Dorsolateral prefrontal cortex (tissue), 122 donors: ENCODE measurements at places on chromosomes 1 and 21. TPM values are rescaled to one million over a fixed set of nuclear protein-coding genes. Genes with fewer than 3 reads are reported as not detected.

DNA sequence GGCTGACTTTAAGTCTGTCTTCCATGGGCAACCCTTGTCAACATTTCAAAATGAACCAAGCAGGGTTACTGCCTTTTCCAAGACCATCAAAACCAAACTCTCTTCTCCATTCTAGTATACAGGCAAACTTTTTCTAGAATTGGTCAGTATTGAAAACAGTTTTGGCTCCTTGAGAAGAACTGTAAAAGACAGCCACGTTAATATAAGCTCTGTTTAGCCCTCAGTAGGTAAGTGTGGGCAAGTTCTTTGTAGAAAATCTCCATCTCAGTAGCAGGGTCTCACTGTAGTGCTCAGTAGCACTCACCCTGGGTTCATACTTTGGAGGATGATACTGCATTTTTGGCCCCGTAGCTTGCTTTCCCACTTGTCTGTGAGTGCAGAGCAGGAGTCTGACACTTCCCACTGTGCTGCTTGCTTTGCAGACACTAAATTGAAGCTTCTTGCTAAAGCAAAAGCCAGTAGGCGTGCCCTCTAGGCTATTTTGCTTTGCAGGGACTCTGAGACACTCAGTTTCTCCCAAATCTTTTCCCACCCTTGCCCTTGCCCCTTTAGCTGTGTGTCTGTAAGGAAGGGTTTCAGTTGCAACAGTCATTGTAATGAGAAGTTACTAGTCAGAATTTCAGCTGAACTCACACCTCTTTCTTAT lies 34.3 kb upstream of the CACYBP start:
- no peak for DNase-seq

DNA sequence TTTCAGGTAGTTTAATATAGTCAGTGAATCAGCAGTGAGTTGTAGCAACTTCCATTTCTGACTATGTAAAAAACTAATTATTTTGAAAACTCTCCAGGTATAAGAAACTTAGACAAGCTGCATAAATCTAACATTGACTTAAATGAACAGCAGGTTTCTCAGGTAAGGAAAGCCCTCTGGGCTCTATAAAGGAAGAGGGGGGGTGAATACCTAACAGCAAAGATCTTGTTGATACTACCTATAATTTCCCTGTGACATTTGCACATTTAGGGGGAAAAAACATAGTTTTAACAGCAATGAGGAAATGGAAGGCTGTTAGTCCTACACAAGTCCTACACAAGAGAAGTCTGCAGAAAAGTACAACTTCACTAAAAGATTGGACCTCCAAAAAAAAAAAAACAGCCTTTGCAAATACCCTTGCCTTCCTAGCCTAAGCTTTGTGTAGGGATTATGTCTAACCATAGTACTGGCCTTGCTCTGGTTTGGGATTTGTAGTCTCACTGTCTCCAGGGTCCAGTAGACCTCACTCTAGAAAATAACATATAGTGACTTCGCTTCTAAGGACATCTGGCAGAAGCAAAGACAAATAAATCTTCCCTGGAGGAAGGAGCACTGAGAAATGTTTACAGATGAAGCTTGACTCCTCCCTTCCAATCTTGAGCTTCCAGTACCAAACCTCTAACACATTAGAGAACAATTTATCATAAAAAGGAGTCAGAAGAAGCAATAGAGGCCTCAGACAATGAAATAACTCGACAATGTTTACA lies 459.8 kb downstream of the DSCAM start:
- no peak for DNase-seq

GRCh38 chr1:5740865-5741860 lies 251.1 kb downstream of the NPHP4 start:
- DNase-seq, result no peak

DNA sequence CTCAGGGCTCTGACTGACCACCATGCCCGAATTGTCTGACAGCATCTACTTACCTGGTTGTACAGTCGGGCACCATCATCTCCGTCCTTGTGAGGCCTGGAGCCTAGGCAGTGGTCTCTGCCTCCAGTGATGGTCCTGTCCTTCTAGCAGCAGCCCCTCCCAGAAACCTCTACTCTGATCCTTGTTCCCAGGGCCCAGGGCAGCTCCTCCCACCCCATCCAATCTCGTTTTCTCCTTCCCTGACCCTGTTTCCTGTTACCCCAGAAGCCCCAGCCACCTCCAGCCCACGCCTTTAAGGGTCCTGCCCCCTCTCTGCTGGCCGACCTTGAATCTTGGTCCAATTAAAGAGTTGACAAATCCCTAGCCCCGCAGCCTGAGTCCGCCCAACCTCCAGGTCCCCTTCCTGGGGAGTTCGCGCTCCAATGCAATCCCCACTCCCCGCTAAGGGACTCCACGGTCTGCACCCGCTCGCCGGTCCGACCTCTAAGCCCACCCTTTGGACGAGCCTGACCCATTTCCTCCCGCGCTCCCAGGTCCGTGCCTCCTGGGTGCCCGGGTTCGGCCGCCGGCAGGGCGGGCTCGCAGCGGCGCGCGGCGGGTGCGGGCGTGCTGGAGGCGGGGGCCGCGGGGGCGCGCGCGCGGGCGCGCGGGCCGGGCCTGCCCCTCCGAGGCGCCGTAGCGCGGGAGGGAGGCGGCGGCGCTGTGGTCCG lies at the start of gene B4GALT2:
B4GALT2 (plus strand) TSS at position 660 of the 710 bp plus-strand sequence. CDS start 1,951 bp downstream, outside the sequence.
- no peak for DNase-seq

The THEM5 gene
- 0.77 TPM for total RNA-seq
